Caudate nucleus (tissue), 63 donors: ENCODE measurements at places on chromosomes 12 and 14.

DNA sequence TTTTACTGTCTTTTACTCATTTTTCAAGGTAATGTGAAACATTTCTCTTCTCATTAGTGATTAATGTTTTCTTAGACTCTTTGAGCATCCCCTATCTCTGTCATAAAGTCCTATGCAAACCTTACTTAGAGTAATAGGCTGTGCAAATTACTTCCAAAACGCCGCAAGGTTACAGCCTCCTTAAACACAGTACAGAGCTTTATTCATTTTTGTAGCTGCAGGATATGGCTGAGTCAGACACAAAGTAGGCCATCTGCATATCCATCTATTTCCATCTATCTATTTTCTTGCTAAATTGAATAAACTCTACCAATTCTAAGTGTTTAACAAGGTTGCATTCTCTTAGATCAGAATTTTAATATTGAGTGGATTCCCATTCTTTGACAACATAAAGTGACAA, 335.6 kb upstream of the SLC16A7 start:
- no peak for DNase-seq

DNA sequence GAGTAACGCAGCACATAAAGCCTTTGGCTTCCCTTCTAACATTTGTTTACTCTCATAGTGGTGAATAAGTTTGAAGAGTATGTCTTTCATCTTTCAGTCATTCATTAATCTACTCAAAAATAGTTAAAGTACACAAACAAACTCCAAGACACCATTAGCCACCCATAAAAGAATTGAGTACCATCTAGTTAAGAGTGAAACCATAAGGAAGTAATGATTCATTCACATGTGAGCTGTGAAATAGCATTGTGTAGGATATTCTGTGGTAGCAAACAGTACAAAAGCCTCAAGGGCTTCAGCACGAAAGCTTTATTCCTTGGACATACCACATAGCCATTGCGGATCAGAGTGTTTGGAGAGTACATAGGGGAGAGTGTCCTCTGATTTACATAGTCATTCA, 13.9 kb downstream of the SYT1 start:
- DNase-seq = no peak

DNA sequence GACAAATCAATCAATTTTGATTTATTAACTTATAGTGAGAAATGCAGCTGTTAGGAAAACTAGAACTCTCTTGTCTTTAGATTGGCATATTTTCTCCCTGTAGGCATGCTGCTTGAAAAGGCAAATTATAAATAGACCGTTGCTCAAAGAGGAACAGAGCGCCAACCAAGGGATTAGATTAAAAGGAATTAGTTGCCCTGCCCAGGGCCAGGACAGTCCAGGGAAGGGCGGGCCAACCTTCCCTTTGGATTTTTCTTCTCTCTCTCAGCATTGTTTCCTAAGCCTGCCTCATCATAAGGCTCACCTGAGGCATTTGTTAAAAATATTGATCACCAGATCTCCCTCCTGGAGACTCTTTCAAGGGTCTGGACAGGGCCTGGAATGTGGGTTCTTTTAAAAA, 8.6 kb downstream of the CIPC start:
- DNase-seq = no peak

- no peak for DNase-seq
Measured at GRCh38 chr14:59161561-59162175, 26.8 kb upstream of the DAAM1 start.

GRCh38 chr12:29804019-29804418, 20.3 kb upstream of the TMTC1 start:
- no peak for DNase-seq

DNA sequence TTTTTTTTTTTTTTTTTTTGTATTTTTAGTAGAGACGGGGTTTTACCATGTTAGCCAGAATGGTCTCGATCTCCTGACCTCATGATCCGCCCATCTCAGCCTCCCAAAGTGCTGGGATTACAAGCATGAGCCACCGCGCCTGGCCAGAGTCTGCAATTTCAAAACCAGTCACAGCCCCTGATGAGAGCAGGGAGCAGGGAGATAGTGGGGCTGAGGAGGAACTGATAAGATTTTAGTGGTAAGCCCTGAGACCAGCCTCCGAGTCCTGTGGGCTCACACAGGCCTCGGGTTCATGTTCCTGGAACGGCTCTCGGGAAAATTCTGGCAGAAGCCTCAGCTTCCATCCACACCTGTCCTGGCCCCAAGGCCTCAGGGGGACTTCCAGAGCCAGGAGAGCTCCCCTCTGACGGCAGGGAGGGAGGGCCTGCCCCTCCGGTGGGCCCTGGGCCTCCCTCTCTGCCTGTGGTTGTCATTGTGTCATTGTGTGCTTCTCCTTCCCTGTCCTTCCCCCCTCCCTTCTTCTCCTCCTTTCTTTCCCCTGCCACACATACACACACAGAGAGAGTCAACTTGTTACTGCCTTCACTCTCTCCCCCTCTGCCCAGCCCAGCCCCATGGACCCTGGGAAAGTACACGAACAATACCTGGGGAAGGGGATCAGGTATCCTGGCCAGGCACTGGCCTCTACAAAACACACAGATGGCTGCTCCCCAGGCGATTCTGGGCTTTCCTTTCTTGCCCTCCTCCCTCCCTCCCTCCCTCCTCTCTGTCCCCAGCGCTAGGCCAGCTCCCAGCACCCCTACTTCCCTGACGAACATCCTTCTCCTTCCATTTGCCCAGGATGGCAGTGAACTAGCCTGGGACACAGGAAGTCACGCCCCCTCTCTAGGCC, 294.1 kb downstream of the DPF3 start:
- DNase-seq = no peak

- DNase-seq = no peak
Measured at GRCh38 chr12:109273354-109273753, 35.7 kb downstream of the FOXN4 start.

DNA sequence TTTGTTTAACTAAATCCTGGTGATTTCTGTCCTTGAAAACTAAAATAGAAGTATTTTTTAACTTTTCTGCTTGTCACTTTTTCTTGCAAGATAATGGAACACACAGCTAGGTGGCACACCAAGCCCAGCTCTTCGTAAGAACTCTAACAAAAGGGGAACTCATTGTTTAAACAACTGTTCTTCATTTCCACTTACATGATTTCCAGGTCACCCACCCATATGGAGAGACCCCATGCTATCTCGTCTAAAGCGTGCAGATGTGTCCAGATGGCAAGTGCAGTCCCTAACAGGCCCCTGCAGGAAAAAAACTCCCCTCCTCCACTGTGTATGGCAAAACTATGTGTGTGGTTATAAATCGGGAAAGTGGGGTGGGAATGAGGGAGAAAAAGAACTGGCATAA, 43.3 kb upstream of the NT5DC3 start:
- DNase-seq = no peak

DNA sequence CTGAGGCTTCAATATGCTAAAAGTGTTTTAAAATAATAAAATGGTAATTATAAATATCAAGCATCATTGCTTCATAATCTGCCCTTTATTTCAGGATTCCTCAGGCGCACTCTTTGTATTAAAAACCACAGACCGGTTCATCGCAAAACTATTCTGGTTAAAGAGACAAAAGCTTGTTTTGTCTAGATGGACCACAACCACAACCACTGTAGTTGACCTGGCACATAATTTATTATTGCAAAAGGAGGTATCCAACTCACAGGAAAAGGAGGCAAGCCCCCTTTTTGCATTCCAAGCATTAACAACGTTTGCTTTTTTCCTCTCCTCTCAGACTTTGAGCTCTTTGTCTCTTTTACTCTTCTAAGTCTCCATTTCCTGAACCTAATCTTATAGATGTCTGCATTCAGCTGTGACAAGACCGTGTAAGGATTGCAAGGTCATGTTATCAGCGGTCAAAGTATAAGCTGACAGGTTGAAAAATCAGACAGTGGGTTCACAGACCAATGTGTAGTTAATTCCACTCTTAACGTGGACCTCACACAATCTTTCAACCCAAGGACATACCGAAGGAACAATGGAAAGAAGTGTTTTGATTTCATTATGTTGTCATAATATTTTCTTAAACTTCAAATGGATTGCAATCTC, 1057.6 kb downstream of the GALC start:
- DNase-seq = no peak

DNA sequence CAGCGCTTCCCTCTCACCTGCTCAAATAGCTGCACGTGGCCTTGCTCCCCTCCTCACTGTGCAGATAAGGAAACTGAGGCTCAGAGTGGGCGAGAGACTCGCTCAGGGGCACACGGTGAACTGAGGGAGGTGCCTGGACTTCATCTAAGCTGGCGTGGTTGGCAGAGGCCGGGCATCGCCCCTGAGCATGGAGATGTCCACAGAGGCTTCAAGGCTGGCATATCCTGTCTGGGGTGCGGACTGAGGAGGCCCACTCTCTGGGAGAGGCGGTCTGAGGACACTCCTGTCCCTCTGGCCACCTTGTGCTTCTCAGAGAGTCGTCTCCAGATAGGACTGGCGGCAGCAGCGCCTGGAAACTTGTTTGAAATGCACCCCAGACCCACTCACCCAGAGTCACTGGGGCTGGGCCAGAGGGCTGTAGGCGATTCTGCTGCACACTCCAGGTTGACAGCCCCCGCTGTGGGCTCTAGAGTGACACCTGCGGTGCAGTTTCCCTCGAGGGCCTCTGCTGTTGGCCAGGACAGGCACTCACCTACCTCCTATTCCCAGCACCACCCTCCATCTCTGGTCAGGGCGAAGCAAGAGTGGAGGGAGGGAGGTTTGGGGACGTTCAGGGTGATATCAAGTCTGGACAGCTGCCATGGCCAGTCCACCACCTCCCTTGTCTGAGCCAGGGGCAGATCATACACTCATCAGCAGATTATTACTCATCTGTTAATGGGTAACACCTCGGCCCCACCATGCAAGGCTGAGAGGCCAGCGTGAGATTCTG, 11.2 kb upstream of the LBHD2 start:
- no peak for DNase-seq

- no peak for DNase-seq
Measured at GRCh38 chr12:79370021-79370420, 320.7 kb downstream of the PAWR start.

GRCh38 chr12:77625441-77625840, 205.3 kb upstream of the NAV3 start:
- DNase-seq = no peak

- peak; percentile 65 for DNase-seq
Measured at GRCh38 chr12:49367381-49368239, at the start of gene SPATS2. SPATS2 (plus strand) TSS chr12:49367462; CDS start chr12:49461013, 93,551 bp downstream.

DNA sequence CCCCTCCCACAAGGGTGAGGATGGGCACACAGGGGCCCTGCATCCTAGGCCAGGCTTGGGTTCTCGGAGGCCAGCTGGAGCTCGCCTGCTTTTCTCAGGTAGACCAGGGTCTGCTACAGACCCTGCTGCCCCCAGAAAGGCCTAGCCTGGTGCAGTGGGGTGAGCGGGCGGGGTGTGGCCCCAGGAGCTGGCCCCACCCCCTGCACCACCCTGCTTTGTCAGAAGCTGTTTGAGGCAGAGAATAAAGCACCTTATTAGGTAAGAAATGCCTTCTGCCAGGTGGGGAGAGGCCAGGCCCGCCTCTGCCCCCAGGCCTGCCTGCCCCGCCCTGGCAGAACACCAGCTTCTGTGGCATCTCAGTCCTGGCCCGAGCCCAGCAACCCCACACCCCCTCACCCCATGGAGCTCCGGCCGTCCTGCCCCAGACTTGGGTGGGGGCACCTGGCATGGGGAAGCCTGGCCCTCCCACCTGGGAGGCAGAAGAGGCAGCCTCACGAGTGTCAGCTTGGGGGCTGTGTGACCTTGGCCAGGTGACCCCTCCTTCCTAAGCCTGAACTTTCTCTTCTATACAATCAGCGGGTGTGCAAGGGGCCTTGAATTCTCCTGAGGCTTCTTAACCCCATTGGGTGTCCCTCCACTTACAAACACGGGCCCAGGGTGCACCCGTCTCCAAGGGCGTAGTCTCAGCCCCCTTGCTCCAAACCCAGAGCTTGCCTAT, 43.2 kb downstream of the KRT80 start:
- DNase-seq = no peak

DNA sequence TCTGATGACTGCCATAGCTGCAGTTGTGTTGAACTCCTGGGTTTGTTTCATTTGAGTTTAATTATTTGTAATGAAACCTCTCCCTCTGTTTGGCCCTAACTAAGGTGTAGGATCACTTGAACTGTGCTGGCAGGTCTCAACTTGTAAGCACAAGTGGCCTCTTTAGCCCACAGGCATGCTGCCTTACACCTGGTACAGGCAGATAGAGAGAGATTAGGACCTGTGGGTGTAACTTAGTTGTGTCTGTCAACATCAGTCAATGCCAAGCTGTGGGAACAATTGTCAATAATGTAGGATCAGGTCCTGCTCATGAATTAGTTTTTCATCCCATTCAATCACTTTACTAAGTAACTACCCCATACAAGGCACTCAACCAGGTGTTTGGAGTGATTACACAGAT, 263.0 kb upstream of the G2E3 start:
- no peak for DNase-seq

- peak; percentile 58 for DNase-seq
Measured at GRCh38 chr12:128864516-128865186, 11.4 kb downstream of the GLT1D1 start.

DNA sequence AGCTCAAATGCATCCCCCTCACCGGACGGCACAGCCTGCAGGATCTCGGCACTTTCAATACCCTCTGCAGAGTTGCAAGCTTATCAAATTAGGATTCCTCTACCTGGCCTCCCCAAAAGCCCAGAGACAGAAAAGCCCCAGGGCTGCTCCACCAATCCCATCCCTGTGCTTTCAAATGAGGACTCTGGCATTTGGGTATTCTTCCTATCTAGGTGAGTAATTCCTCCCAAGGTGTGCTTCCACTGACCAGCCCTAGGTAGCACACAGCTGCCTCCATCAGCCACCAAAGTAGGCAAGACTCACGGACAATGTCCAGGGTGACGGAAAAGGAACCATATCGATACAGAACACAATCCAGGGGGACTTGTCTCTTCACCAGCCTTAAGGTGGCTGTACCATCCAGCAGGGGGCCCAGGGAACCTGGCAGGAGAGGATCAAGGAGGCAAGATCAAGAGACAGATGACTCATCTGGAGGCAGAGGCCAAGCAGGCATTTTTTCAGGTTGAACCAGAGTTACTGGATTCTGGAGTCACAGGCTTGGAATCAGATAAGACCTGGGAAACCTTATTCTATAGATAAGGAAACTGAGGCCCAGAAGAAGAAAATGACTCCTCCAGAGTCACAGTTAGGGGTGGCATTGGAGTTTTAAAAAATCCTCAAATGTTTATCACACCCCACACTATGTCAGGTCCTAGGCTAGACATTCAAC, 9.9 kb downstream of the PMEL start:
- DNase-seq = no peak
